Lung microvascular endothelial cell (primary cell): ENCODE measurements at places on chromosomes 4 and X. TPM values are rescaled to one million over a fixed set of nuclear protein-coding genes. Genes with fewer than 3 reads are reported as not detected.

GRCh38 chr4:126513596-126513995 lies 1119.2 kb upstream of the INTU start:
- no peak for DNase-seq

The POU4F2 gene
- total RNA-seq, result not detected in 2 replicates

The IL1RAPL2 gene
- not detected in 2 replicates for total RNA-seq

The MAP9 gene
- under 0.01 TPM in 2 replicates for total RNA-seq

DNA sequence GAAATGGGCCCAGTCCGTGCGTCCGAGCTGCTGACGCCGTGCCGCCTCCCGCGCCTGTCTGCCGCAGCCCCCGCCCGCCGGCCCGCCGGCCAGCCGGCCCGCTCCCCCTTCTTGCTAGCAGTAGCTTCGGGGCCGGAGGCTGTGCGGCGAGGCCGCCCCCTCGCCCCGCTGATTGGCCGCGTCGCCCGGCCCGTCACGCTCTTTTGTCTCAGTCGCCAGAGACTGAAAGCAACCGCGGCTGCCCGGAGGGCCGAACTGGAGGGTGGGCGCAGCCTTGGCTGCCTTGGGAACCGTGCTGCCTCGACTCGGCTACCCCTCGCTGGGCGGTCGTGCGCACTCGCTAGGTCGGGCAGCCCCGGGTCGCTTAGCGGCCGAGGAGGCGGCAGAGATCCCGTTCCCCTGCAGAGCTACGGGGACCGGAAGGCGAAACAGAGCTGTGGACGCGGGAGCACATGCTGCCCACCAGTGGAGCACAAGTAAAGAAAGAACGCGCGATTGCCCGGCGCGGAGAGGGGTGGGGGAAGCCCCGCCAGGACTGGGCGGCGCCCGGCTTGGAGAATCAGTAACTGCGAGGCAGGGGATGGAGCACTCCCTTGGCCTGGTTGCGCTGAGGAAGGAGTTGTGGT lies at the start of gene ZCCHC18:
ZCCHC18 (plus strand) TSS at position 198 of the 626 bp plus-strand sequence. CDS start 1,589 bp downstream, outside the sequence.
- peak; percentile 72 for DNase-seq

The NUDT11 gene
- 0.60 and 1.5 TPM in 2 replicates for total RNA-seq

DNA sequence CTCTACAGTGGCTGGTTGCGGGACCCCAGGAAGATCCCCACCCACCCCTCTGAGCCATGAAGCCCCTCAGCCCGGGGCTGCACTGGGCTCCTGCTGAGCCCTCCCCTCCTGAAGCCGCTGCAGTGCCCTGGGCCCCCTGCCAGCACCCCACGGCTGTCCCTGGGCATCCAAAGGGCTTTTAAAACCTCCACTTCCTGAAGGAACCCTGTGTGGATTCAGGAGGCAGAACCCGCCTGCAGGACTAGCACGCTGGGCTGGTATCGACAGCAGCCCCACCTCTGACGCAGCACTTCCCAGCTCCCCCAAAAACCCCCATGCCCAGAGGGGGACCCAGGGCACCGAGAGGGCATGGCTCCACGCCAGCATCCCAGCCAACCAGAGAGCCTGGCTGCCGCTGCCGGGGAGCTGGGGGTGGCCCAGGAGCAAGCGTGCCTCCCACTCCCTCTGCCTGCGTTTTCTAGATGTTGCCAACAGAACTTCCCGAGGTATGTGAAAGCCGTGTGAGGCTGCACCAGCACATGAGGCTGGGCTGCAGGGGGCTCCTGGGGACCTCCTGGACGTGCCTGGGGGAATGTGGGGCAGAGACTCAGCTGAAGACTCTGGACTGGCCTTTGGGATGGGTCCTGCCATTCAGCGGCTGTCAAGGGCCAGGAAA lies 6.3 kb downstream of the MXD4 start:
- DNase-seq, result peak; percentile 38

DNA sequence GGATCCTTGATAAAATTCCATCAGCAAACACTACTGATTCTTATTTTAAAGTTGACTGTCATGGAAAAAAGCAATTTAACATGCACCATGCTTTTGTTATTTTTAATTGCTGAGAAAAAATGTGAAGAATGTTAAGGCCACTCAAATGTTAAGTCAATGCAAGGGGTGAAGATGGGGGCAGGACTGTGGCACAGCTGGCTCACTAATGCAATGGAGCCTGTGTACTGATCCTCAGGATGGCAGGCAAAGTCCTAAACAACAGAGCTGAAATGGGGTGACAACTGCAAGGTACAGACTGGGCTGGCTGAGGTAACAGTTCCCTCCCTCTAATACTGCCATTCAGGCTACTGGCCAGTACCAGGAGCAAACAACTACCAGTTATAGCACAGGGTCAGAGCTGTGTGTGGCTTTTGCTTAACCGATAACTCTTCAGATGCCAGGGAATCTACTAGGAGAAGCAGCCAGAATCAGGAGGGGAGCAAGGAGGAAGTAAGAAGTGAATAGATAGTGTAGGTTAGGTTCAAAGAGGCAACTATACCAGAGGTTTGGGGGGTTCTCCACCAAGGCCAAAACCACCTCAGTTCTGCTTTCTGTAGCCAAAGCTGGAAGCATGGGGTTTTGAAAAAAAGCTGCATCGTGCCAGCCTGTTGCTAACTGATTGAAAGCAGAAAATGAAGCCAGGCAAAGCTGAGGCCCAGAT lies 372.6 kb downstream of the OPHN1 start:
- peak; percentile 7 for DNase-seq

DNA sequence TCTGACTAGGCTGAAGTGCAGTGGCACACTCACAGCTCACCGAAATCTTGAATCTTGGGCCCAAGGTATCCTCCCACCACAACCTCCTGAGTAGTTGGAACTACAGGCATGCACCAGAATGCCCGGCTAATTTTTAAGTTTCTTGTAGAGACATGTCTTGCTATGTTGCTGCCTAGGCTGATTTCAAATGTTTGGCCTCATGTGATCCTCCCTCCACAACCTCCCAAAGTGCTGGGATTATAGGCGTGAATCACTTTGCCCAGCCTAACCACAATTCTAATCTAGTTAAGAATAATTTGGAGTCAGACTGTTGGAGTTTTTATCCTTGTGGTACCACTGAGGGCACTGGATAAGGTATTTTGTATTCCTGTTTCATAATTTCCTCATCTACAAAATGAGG lies 317.5 kb upstream of the AGA start:
- DNase-seq, result no peak

The SSX1 gene
- not detected in 2 replicates for total RNA-seq

The NAP1L3 gene
- total RNA-seq, result 0.44 and 1.4 TPM in 2 replicates

DNA sequence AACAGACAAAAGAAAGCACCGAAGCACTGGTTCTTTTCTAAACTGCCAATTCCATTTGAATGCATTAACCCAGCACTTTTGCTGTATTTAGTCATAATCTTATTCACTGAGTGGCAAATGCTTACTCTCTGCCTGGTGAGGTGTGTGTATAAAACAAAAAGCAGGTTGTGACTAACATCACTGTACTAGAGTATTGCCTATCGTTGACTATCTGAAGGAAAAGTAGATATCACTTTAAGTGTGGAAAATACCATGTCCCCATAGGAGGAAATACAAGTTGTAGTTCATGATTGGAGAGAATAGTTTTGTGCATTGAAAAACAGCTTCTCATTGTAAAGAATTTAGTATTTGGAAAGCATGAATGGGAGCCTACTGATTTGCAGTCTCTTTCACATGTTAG lies 2.7 kb downstream of the PDLIM5 start:
- DNase-seq, result no peak

The TMEM185A gene
- 12.7 and 16.8 TPM in 2 replicates for total RNA-seq

The MAGEC2 gene
- total RNA-seq, result not detected in 2 replicates

DNA sequence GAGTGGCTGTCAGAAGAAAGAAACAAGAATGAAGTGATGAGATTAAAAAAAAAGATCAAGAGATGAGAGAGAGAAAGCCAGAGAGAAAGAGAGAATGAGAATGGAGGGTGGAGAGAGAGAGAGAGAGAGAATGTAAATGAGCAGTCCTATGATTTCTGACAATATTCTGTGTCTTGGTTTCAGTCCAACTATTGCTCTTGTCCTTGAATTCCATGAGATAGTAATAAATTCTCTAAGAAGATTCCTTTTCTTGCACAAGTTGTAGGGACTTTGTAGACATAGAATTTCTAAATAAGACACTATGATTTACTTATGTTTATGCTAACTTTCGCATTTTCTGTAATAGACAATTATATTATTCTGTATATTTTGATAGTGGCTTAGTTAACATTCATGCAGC lies 149.6 kb upstream of the CTSO start:
- DNase-seq, result no peak

The TRIM2 gene
- 6.5 and 15.7 TPM in 2 replicates for total RNA-seq

The SHOX gene
- not detected in 2 replicates for total RNA-seq

- DNase-seq, result no peak
Measured at GRCh38 chr4:79842162-79842561, 230.9 kb downstream of the ANTXR2 start.

DNA sequence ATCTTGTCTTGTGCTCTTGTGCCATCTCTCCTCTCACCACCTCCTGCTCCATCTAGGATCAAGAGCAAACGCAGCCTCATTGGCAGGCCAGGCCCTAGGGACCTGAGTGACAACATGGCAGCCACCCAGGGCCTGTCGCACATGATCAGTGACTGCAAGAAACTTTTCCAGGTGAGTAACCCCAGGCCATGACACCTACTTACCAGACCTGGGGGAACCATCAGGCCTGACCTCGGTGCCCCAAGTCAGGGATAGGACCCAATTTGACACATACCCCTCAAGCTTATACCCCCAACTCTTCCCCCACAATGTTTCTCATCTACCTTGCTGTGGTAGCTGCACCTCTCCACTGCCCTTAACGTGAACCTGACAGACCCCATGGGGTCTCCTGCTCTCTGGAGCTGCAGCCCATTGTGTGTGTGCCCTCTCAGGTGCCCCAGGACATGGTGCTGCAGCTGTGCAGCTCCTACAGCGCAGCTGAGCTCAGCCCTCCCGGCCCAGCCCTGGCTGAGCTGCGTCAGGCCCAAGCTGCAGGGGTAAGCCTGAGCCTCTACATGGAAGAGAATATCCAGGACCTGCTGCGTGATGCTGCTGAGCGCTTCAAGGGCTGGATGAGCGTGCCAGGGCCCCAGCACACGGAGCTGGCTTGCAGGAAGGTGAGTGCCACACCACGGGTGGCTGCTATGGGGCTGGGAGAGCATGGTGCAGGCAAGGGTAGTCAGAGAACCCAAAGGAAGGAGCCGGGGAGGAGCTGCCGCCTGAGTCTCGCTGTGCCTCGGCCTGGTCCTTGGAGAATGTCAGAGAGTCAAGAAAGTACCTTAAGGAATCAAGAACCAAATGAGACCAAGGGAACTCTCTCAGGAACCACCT lies 74.8 kb downstream of the STARD8 start:
- no peak for DNase-seq

The BEND2 gene
- not detected in 2 replicates for total RNA-seq

- peak; percentile 62 for DNase-seq
Measured at GRCh38 chrX:69093960-69094871, 71.0 kb downstream of the PJA1 start.

DNA sequence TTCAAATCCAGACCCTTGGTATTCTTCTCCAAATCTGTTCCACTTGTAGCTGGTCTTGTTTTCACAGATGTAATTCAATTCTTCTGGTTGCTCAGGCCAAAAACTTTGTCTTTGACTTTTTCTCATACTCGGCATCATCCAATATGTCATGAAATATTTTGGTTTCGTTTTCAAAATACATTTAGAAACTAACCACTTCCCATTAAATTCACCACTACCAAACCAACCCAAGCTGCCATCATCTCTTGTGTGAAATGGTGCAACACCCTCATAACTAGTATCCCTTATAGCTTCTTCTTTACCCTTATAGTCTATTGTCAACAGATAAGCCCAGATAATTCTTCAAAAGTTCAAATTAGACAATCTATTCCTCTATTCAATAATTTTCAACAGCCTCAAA lies 192.1 kb downstream of the PRR32 start:
- DNase-seq, result no peak

DNA sequence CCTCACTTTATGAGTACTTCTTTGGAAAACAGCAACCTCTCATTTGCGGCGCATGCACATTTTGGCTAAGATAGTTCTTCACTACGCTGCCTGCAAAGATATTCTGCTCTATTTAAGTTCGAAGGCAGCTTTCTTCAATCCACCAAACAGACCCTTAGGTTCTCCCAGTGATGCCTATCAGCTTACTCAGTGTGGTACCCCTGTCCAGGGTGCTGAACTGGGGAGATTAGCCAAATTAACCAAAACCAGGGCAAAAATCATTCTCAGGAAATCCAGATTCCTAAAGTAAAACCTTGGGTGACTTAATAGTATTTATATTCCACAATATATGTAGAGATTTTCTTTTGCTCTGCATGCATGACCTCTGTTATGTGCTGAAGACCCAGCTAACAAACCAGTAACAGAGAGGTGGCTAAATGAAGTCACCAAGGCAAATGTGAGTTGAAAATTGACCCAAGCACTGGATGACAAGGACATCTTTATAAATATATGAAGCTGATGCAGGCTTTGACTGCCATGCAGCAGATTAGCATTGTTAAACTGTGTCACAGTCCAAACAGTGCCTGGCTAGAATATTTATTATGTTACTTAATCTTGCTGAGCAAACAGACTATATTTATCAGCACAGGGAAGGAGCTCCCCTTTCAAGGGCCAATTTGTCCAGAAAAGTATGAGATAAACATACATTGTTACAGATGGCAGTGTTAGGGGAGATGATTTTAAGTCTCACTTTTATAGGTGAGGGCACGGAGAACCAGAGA lies 418.2 kb downstream of the STIM2 start:
- DNase-seq, result peak; percentile 3

DNA sequence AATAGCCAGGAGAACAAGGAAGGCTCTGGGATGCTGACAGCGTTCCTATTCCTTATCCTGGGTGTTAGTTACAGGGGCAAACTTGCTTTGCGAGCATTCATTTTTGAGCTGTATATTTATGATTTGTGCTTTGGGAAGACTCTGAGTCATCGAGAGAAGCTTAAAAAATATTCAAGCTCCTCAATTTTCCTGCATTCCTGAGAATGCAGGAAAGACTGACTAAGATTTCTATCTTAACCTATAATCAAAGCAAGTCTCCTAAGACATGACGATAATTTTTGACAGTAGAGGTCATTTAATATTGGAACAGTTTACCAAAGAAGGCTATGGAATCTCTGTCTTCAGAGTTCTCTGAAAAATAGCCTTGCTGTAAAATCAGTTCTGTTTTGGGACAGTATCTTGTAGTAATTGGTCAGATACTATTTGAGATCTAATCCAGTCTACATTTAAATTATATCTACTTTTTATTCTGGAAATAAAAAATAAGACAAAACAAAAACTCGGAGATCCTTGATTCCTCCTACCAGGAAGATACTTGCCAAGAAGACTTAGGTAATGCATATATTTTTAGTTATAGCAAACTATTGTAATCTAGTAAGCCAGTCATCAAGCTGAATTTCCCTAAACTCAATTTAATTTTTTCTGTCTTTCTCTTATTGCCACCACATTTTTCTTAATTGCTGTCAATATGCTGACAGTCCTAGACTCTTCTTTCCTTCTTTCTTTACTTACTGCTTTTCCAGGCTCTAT lies 31.7 kb downstream of the BBS12 start:
- DNase-seq, result peak; percentile 76

The CXorf49 gene
- total RNA-seq, result not detected in 2 replicates

GRCh38 chr4:1502501-1502886 lies 96.3 kb upstream of the NKX1-1 start:
- DNase-seq, result no peak
